Ammon's horn (tissue), 1 donor: ENCODE measurements at places on chromosomes 12 and 14.
A peak's percentile ranks its signal among the peaks of the same experiment; 100 is the strongest.

- DNase-seq, result no peak
Measured at GRCh38 chr14:61281948-61282275, 774 bp upstream of the TMEM30B start.

DNA sequence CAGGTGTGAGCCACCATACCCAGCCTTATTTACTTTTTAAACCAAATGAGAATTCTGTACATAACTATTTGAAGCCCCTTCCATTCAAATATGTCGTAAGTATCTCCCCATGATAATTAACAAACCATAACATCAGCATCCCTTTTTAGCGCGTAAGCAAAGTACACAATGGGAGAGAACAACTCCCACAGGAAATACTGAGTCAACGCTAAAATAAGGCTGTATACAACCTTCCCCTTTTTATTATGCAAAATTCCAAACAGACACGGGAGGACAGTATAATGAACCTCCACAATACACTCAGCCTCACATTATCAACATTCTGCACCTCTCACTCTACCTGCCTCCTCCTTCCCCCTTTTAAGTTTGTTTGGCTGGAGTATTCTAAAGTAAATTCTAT, 73.5 kb downstream of the CCDC88C start:
- DNase-seq, result no peak

- peak; percentile 57 for DNase-seq
Measured at GRCh38 chr12:46342562-46343033, 30.0 kb downstream of the SLC38A2 start.

GRCh38 chr14:99267381-99267780, 4.6 kb downstream of the BCL11B start:
- DNase-seq, result no peak

- DNase-seq, result no peak
Measured at GRCh38 chr12:97274386-97274785, 188.2 kb upstream of the RMST start.
